ENCODE measurements at places on chromosomes 3 and 15.

DNA sequence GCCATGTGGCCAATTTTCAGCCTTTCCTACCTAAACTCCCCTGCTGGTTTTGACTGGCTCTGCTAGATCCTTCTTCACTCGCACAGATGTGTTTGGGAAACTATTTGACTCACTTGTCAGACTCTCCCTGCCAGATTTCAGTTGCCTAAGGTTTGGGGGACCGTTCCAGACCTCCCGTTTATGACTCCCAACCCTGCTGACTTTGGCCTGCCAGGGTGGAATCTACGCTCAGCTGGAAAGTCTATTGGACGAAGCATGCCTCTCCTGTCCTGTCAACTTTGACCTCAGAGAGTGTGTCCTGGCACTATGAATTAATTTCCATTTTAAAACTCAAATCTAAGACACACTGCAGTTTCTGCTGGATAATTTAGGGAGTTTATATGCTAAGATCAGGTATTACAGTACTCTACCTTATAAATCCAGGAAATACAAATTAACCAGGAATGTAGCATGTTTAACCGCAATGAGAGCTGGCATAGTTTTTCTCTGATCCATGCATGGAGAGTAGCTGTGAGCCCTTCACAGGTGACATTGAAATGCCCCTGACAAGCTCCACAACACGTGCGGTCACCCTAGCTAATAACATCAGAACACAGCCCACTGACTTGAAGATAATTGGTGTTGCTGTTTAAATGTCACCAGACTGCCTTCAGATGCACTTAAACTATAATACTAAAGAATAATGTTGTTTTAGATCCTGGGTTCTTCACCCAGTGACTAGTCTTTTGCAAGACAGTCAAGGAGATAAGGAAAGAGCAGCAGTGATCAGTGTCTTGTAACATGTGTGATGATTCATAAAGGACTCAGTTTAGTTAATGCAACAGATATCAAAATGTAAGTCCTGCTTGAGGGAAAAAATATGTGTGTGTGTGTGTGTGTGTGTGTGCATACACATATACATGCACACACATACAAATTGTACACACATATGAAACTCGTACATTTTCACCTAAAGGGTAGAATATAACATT is 223.0 kb upstream of the MCTP2 start:
- no peak for DNase-seq

DNA sequence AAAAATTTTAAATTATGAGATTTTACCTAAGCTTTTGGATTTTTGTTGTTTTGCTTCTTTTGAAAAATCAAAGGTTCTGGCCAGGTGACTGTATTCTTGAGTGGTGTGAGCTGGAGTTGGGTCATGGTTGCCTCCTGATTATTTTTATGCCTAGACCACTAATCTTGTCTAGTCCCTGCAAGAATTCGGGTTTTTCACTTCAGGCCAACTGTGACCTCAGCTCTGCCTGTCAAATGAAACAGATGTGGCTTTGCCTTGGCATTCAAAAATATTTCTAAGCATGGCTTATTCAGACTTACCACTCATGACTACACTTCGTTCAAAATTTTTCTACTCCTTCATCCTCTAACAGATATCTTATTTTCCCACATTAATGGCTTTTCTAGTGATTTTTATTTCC is 25.4 kb upstream of the CDV3 start:
- DNase-seq, result no peak

DNA sequence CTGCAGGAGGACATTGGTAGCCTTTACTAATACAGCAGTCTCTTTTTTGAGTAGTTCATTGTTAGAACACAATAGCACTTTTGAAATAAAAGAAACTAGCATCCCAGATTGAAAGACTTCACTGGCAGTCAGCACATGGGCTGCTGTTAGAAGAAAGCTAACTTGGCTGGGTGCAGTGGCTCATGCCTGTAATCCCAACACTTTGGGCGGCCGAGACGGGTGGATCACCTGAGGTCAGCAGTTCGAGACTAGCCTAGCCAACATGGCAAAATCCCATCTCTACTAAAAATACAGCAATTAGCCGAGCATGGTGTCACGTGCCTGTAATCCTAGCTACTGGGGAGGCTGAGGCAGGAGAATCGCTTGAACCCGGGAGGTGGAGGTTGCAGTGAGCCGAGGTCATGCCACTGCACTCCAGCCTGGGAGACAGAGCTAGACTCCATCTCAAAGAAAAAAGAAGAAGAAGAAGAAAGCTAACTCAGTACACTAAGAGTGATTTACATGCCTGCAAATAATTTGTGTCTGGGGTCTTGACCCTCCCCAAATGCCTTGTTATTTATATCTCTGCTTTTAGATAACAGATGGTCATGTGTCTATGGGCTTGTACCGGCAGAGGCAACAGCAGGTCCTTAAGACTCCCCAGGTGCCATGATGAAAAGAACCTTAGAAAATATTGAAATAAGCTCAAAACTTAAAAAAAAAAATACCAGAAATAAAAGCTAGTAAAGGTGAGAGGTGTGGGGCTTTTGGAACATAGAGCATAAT is 9.7 kb downstream of the TPM1 start:
- DNase-seq, result peak; percentile 47

DNA sequence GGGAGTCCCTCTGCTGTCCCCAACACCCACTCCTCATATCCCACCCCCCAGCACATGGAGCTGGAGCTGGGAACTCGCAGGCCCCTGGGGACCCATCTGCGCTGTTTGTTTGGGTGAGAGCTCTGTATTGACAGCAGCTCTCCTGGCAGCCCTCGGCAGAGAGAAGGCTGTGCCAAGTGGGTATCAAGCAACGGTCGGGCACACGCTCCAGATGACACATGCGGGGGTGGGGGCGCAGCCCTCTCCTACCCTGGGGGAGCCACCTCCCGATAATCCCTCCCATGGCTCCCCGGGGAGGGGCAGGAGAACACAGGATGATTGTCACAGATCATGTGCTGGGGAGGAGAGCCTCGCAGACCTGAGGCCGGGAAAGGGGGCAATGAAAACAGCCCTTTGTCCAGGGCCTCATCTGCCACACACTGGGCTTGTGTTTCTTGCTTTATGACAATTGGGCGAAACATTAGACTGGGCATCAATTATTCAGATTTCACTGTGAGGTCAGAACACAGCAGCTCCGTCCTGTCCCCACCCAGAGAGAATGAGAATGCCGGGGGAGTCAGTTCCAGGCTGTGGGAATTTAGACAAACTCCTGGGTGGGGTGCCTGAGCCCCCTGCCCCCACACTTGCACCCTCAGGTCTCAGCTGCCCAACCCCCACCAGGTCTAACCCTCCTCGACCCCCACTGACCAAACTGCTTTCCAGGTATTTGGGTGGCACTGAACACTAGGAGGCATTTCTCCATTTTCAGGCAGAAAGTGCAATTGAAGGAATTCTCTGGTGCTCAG is 46.4 kb upstream of the KLF13 start:
- peak; percentile 100 for DNase-seq
